Stromal cell of bone marrow (primary cell): ENCODE measurements at places on chromosomes 4 and X.

DNA sequence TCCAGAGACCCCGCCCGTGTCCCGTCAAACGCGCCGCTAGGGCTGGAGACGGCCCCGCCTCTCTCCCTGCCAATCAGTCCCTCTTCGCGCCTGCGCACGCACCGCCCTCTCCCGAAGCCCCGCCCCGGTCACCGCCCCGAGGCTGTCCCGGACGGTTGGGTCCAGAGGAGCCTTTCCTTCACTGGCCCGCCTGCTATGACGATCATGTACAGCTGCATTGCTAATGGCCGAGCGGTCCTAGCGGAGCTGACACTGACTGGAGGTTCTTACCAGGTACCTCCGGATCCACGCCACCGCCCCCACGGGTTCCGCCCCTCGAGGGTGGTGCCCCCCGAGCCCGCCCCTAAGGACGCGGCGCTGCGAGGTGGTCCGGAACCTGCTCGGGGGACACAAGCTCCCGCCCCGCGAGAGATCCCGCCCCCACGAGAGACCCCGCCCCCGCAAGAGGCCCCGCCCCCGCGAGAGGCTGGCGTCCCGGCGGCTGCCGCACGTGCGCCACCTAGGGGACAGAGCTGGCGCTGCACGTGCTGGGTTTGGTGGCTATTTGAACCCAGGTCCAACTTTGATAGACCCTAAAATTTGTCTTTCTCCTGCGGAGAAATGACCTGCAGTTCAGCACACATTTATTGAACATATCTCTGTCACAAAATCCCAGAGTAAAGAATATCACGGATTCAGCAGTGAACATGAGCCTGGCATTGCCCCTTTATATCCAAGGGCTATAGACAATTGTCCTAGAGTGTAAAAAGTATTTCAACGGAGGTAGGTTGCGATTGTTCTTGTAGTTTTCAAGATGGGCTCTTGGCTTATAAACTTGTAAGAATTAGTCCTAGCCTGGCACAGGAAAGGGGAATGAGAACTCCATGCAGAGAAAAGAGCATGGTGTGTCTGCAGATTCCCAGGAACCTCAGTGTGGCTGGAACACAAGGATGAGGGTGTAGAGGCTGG, 88.7 kb downstream of the HNRNPD start:
- DNase-seq, result peak; percentile 93

DNA sequence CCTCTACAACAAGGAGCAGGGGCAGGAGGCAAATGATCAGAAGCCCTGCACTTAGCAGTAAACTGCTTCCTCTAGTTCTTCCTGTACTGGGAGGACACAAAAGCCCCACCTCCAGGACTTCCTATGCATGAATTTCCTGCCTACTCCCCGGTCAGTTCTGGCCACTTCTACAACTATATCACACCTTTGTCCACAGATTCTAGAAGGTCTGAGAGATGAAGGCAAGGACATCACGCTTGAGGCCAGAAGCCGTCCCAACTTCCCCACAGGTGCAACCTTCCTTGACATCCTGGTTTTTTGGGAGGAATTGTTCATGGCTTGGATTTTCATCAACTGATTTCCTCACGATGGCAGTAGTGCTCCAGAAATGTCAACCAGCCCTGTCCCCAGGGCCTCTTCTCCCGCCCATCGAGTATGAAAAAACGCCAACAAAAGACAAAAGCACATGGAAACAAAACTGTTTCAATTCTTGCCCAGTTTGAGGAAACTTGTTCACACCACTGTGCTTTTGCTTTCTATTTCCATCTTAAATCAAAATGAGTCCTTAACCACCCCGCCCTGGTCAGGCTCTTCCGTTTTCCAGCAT, 206.5 kb upstream of the STK26 start:
- DNase-seq, result peak; percentile 50

DNA sequence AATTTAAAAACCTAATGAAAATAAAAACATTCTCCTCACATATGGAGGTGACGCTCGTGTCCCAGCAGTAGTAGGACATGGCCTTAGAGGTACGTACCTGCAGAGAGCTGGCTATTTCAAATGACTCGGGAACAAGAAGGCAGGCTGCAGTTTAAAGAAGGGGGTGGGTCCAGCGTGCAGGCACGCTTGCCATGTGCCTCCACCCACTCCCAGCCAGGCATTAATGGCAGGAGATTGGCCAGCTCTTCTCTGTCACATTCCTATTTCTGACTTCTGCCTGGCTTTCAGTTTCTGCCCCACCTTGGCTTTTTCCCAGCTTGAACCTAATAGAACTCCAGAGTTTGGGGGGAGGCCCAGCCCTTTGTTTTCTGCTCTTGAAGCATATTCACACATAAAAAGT, 17.2 kb downstream of the PDHA1 start:
- DNase-seq, result no peak

DNA sequence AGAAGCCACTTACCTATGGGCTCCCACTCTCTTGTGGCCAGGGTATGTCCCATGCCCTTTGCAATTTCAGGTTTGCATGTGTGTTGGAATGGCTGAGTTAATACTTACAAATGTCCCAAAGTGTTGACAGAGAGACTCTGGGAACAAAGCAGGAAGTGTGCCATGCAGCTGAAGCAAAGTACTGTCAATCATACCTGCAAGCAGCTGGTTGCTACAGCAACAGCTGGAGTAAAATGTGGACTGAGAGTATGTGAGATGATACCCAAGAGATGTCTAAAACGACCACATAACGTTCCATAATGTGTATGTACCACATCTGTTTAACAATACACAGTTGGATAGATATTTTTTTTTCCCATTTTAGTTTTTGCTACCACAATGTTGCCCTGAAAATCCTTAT, 82.8 kb upstream of the CAMK2D start:
- no peak for DNase-seq

- DNase-seq, result peak; percentile 95
These were observed at the start of gene RUFY3 for GRCh38 chr4:70721747-70722146. Gene RUFY3 (plus strand): TSS chr4:70721964. CDS start chr4:70722574, 610 bp downstream.

DNA sequence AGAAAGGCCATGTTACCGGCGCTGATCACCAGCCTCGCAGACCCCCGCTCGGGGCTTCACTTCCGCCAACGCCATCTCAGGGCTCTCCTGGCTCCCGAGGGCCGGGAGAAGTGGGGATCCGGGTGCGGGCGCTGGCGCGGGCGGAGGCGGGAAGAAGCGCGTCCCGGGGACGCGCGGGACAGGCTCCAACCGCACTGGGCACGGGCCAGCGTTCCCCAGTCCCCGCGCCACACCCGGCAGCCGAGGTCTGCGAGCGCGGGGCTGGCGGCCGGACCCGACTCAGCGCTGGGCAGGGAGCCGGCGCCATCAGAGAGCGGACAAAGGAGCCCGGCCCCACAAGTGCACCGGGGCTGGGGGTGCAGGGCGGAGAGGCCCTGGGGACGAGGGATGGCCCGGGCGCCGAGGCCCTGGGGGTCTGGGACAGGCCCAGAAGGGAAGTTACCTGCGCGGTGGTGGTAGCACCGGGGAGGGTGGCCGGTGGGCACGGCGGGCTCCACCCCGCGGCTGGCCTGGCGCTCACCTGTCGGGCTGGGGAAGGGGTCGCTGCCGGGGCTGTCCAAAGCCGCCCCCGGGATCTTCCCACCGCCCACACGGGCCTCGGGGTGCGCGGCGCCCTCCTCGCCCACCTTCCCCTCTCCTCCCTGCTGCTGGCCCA, 449 bp downstream of the CTPS2 start:
- DNase-seq, result no peak

- peak; percentile 7 for DNase-seq
These were observed 23.1 kb downstream of the DACH2 start for GRCh38 chrX:86171366-86171765.

DNA sequence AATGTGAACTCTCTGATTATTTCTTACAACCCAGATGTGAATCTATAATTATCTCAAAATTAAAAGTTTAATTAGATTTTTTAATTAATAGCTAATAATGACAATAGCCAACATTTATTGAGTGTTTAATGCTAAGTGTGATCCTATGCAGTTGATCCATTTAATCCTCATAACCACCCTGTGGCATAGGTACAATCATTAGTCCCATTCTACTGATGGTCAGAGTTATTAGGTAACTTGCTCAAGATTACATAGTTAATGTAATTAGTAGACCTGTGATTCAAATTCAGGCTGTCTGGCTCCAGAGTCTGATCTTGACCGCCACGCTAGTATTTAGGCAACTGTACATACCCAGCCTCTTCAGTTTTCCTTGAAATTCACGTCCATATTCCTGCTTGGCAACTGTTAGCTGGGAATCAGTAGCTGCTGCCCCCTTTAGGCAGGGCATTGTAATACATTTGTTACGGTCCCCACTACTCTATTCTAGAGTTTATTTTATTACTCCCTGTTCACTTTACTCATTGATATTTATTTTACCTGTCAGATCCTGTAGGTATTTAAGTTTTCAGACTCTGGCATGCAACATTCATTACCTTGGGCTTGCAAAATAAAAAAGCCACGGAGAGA, 20.6 kb upstream of the TEC start:
- no peak for DNase-seq

DNA sequence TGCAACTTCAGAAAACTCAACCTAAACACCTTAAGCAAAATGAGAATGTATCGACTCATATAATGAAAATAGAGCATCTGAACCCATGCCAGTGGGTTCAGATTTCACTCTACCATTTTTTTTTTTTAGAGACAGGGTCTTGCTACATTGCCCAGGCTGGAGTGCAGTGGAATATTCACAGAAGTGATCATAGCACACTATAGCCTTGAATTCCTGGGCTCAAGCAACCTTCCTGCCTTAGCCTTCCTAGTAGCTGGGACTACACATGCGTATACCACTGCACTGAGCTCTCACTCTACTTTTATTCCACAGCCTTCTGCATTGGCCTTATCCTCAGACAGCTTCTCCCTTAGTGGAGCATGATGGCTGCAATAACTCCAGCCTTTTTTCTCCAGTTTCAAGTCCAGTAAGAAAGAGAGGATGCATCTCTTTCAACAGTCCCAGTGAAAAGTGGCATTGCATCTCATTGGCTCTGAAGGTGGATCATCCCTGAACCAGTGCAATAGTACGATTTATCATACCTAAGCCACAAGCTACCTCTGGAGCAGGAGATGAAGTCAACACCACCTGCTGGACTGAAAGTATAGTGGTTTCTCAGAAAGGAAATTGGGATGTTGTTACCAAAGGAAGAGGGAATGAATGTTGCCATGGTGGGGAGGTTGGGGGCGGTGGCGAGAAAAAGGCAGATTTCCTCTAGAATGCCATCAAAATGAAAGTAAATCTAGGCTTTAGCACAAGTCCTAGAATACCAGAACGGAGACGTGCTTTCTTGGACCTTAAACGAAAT, 2.0 kb upstream of the SOD3 start:
- no peak for DNase-seq

DNA sequence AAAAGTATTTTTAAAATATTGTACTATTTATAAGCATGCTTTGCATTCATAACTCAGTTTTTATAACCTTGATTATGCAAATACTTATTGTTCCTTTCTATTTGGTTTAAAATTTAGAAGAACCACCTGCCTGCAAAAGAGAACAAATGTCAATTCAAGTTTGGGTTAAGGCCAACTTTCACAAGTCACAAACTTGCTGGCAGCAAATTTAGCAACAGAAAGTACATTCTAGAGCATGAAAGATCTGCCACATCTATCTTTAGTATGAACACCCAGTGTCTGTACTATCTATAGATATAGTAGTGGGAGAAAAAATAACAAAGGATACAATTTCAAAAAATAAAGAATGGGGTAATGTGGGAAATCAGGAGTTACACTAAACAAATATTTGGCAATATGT, 1014.2 kb downstream of the C4orf33 start:
- DNase-seq, result no peak

- DNase-seq, result no peak
These were observed 72.1 kb downstream of the HTRA3 start for GRCh38 chr4:8341691-8342090.

DNA sequence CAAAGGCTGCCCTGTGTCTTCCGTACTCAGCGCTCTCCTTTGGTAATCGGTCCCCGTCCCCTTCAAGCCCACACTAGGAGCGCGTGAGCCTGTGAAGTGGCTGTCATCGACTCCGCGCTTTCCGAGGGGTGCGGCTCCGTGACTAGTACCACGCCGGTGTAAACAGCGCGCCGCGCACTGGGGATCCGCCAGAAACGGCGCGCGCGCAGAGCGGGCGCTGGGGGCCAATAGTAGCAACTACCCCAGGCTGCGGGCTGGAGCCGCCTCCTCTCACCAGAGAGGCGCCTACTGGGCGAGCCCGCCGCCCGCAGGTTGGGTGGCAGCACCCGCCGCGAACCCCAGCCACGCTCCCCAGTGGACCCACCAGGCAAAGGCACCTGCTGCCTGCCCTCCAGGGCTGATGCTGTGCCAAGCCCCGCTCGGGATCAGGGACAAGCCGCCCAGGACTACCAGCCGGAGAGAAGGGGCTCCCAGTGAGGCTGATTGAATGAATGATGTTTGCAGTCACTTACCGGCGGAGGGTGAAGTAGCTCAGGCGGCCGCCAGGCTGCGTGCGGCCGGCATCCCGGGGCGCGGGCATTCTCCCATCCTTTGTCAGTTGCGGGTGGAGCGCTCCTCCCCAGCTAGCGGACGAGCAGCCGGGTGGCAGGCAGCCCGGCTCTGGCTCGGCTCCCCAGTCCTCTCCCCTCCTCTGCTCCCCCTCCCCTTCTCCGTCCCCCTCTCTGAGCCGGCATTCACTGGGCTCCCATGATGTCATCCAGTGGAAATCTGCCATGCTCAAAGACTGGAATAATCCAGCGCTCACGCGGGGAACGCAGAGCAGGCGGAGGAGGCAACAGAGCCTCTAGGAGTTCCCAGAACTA, 370.3 kb upstream of the SMIM31 start:
- peak; percentile 15 for DNase-seq

- no peak for DNase-seq
These were observed 59.7 kb upstream of the PRDM8 start for GRCh38 chr4:80137631-80138030.

GRCh38 chr4:111022758-111023157, 399.9 kb upstream of the PITX2 start:
- no peak for DNase-seq

DNA sequence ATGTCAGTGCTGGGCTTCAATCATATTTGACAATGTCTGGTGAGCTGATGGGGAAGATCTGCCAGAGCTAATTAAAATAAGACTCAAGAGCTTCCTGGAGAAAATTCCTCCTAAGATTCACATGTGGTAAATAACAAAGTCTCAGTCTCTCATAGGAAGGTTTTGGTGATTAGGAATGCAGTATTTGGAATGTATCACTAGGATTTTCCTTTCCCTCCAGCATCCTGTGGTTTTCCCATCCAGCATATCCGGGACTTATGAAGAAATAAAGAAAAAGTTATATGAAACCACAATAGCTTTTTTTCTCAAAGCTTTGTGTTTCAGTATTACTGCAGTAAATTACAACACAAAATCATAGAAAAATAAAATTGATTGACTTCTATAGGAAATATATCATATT, 1597.1 kb downstream of the ADGRL3 start:
- DNase-seq, result no peak

DNA sequence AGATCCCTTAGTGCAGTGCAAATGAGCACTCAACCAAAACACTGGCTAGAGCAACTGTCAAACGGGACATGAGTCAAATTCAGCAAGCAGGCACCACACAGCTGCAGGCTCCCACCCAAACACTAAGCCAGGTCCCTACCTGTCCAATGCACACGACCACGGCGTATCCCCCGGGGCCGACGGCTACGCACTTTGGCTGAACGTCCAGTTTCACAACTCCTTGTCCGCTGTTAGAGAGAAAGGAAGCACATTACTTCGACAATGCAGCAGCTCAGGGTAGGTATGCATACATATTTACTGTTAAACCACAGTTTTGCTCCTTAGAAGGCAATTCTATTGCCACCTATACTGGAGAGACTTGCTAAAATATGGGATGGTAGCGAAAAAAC, 35.4 kb downstream of the WDR1 start:
- DNase-seq, result no peak

GRCh38 chr4:149404143-149404542, 411.5 kb downstream of the IQCM start:
- DNase-seq, result no peak

GRCh38 chr4:188403272-188403671, 264.0 kb downstream of the TRIML1 start:
- no peak for DNase-seq

- DNase-seq, result no peak
These were observed 294.8 kb upstream of the DKK2 start for GRCh38 chr4:107330916-107331315.
